Neural crest cell (in vitro differentiated cells): ENCODE measurements at places on chromosomes 4 and X.

GRCh38 chr4:141898346-141898745 is 262.0 kb downstream of the IL15 start:
- H3K4me3 ChIP-seq: no peak overlapping the region
- peaks cover 5% of the 10 kb centered on the region for H3K4me1 ChIP-seq
- H3K36me3 ChIP-seq: no peaks in the 10 kb centered on the region

DNA sequence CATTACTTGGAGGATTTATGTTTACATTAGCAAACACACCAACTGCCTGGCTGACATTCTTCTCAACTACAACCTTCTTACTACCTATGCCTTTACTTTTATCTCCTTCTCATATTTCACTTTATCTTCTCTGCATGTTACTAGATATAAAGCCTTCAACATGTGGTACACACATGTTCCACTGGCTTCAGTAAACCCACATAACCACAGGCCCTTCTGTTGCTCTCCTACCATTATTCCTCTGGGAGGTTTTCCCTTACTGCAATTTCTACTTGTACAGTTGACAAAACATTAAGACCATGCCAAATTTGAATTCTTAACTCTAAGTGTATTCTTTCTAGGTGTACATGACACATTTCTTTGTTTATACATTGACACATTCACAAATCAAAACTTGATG is 133.1 kb downstream of the ARAP2 start:
- DNase-seq: no peak
- H3K4me1 ChIP-seq: no peaks in the 10 kb centered on the region
- no peak overlapping the region for H3K4me3 ChIP-seq
- no peaks in the 10 kb centered on the region for H3K36me3 ChIP-seq

DNA sequence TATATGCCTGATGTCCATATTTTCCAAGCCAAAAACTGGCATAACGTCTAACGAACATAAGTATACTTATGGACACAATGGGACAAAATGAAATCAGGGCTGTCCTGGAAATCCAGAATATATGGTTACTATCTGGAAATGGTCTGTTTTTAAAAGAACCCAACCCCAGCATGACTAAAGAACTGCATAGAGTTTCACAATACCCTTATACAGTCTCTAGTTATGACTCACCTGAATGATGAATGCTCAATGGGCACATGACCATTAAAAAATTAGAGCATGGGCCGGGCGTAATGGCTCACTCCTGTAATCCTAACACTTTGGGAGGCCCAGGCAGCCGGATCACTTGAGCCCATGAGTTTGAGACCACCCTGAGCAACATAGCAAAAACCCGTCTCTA is 31.8 kb downstream of the AMMECR1 start:
- no peak for DNase-seq
- H3K27ac ChIP-seq: no peak overlapping the region
- H3K36me3 ChIP-seq: peaks cover 2% of the 10 kb centered on the region
- H3K27me3 ChIP-seq: no peaks in the 10 kb centered on the region
- H3K4me1 ChIP-seq: peaks cover 11% of the 10 kb centered on the region

- H3K4me3 ChIP-seq: no peak overlapping the region
- DNase-seq: no peak
- H3K4me1 ChIP-seq: peaks cover 9% of the 10 kb centered on the region
- no peaks in the 10 kb centered on the region for H3K27me3 ChIP-seq
- no peak overlapping the region for H3K27ac ChIP-seq
Observed at GRCh38 chrX:107834275-107835201, 8.9 kb downstream of the MID2 start.

GRCh38 chr4:88858752-88859151 is 161.1 kb upstream of the NAP1L5 start:
- no peaks in the 10 kb centered on the region for H3K27me3 ChIP-seq
- no peak overlapping the region for H3K4me3 ChIP-seq
- DNase-seq: no peak
- H3K27ac ChIP-seq: no peak overlapping the region

DNA sequence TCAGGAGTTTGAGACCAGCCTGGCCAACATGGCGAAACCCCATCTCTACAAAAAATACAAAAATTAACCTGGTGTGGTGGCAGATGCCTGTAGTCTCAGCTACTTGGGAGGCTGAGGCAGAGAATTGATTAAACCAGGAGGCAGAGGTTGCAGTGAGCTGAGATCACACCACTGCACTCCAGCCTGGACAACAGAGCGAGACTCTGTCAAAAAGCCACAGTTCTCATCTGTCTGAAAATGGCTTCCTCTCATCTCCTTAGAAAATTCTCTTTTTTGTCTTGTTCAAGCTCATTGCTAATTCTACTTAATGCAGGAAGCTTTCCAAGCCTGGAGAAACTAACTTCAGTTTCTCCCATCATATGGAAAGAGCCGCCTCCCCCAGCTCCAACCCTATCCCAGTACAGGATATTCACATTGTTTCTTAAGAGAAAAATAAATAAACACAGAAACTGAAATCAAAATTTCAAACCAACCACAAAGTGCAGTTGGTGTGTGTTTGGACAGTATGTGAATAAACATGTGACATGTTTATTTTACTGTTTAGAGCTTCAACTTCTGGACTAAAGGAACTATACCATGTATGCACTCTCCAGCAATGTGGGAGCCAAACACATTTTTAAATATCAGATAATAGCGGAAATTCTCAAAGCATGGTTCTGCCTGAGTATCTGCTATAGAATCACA is 55.0 kb upstream of the GAB1 start:
- no peaks in the 10 kb centered on the region for H3K36me3 ChIP-seq
- H3K4me3 ChIP-seq: no peak overlapping the region
- no peak overlapping the region for H3K27ac ChIP-seq
- DNase-seq: no peak

DNA sequence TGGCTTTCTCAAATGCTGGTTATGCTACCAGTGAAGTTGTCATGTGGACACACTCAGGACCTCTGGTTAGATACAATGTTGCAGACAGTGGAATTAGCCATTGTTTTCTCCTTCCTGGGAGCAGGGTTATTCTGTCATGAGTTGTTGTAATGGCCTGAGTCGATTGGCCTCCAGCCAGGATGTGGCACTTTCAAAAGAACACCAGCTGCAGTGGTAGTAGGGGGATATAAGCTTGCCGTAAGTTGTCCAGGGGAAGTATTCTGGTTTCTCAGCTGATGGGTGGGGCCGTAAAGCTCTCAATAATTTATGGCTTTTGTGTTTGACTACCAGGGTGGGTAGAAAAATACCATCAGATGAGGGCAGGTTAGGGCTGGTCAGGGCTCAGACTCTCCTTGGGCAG is 697.5 kb upstream of the GNPDA2 start:
- no peaks in the 10 kb centered on the region for H3K4me1 ChIP-seq
- no peak overlapping the region for H3K4me3 ChIP-seq
- DNase-seq: no peak
- no peaks in the 10 kb centered on the region for H3K27me3 ChIP-seq
- peak overlapping the region; percentile 35 for H3K27ac ChIP-seq

DNA sequence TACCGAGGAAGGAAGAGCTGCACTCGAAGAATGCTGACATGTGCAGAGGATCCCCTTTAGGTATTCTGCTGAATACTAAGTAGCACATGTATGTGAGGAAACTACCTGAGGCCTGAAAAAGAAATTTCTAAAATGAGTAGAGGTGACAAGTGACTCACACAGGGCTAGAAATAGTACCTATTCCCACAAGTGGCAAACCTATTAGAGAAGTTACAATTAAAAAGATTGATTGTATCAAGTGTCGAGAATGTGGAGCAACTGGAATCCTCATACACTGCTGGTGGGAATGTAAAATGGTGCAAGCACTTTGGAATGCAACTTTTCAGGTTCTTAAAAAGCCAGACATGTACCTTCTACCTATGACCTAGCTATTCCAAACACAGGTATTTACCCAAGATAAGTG is 47.4 kb downstream of the CCSER1 start:
- no peak overlapping the region for H3K4me3 ChIP-seq
- no peaks in the 10 kb centered on the region for H3K27me3 ChIP-seq
- peaks cover 6% of the 10 kb centered on the region for H3K36me3 ChIP-seq
- no peak for DNase-seq

DNA sequence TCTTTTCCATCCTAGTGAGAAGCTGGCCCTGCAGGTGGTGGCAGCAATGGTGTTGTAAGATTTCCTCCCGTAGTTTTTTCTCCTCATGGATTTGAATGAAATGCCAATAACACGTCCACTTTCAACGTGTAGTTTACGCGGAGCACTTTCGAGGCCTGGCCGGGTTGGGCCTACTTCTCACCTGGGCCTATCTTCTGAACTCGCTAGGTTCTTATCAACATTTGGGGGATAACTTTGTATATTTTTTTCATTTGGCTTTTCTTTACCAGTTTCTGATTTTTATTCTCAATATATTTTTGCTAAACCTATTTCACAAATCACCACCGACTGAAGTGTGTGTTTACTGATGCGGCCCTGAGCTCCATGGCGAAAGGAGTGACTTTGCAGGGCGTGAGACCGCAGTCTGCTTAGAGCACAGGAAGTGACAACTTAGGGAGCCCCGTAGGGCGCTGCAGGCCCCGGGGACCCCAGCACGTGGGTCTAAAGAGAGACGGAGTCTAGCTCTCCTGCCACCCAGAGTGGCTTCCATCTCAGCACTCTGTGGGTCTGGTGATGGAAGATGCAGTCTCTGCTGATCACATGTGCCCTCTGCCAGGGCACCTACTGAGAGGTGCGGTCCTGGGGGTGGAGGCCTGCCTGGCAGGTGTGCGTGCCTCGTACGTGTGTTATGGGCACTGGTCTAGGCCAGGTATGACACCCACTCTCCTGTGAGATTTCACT is 29.1 kb downstream of the NELFA start:
- peak overlapping the region; percentile 53 for H3K4me3 ChIP-seq
- no peak for DNase-seq
- no peaks in the 10 kb centered on the region for H3K4me1 ChIP-seq
- peaks cover 22% of the 10 kb centered on the region for H3K36me3 ChIP-seq
- H3K27ac ChIP-seq: no peak overlapping the region

DNA sequence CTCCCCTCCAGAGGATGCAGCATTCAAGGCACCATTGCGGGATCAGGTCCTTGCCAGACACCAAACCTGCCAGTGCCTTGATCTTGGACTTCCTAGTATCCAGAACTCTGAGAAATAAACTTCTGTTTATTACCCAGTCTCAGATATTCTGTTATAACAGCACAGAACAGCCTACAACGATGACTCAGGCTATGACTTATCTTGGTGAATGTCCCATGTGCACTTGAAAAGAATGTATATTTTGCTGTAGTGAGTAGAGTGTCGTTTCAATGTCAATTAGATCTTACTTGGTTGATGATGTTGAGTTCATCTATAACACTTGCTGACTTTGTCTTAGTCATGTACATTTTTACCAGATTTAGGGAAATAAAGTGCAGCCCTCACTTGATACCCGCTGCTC is 34.5 kb upstream of the PGRMC1 start:
- no peak overlapping the region for H3K27ac ChIP-seq
- H3K4me3 ChIP-seq: no peak overlapping the region
- DNase-seq: no peak
- H3K4me1 ChIP-seq: no peaks in the 10 kb centered on the region
- no peaks in the 10 kb centered on the region for H3K36me3 ChIP-seq
- H3K27me3 ChIP-seq: no peaks in the 10 kb centered on the region

DNA sequence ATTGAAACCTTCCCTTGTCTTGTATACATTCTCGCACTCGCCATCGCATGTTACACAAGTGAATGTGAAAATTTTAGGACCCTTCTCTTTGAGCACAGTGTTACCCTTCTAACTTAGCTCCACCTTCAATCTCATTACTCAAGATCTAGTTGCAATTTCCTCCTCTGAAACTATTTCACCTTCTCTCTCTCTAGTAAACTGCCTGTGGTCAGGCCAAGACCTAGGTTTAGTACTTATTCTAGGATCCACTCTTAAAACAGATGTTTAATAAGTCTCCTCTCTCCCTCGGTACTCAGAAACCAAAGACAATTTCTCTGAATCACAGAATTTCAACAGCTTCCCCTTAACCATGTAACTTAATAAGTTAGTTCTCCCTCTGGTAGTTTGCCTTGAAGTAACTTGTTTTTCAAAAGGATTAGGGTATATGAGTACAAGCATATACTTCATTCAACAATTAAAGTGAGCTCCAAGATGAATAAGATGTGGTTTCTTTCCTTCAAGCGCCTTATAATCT is 156.0 kb downstream of the SH3KBP1 start:
- DNase-seq: no peak
- H3K27me3 ChIP-seq: no peaks in the 10 kb centered on the region
- no peak overlapping the region for H3K27ac ChIP-seq
- H3K36me3 ChIP-seq: no peaks in the 10 kb centered on the region

DNA sequence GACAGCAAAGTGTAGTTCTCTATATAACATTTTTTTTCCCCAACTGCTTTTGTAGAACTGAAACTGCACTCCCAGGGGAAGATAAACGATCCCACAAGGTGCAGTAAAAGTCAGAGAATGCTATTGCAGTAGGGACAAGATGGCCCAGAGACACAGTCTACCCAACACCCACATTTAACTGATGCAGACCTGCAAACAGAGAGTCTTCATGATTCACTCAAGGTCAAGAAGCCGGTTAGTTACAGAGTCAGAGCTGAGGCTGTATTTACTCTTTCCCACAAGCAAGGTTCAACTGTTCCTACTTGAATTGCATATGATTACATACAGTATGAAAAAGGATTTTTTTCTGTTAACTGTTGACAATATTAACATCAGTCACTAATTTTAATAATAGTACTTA is 654.6 kb downstream of the IL1RAPL1 start:
- no peaks in the 10 kb centered on the region for H3K36me3 ChIP-seq
- H3K4me1 ChIP-seq: peaks cover 3% of the 10 kb centered on the region
- H3K4me3 ChIP-seq: no peak overlapping the region
- no peak overlapping the region for H3K27ac ChIP-seq

GRCh38 chrX:45972636-45973035 is 572.6 kb downstream of the ZNF674 start:
- no peaks in the 10 kb centered on the region for H3K36me3 ChIP-seq
- H3K27ac ChIP-seq: no peak overlapping the region
- no peak overlapping the region for H3K4me3 ChIP-seq
- DNase-seq: no peak
- no peaks in the 10 kb centered on the region for H3K27me3 ChIP-seq
- peaks cover 6% of the 10 kb centered on the region for H3K4me1 ChIP-seq

DNA sequence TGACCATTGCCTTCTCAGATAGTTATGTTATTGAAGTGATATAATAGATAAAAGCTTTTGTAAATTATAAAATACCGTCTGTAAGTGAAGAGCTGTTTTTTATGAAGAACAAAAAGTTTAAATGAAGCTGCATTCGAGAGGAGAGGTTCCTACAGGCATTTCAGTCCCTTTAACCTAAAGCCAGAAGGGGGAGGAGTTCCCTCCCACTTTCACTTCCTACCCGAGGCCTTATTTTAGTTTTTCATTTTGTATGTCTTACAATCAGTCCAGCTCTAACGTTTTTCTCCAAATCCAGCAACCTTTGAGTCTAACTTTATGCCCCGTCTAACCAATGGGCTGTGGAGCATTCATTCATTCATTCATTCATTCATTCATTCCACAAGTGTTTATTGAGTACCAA is 16.5 kb upstream of the SOX3 start:
- DNase-seq: no peak
- H3K4me1 ChIP-seq: peaks cover 14% of the 10 kb centered on the region
- no peak overlapping the region for H3K27ac ChIP-seq
- no peak overlapping the region for H3K4me3 ChIP-seq
- H3K36me3 ChIP-seq: no peaks in the 10 kb centered on the region

GRCh38 chr4:129748991-129749390 is 653.0 kb downstream of the C4orf33 start:
- no peaks in the 10 kb centered on the region for H3K4me1 ChIP-seq
- H3K36me3 ChIP-seq: no peaks in the 10 kb centered on the region
- no peaks in the 10 kb centered on the region for H3K27me3 ChIP-seq
- no peak overlapping the region for H3K4me3 ChIP-seq
- DNase-seq: no peak
